Gastroesophageal sphincter (tissue), 4 donors: ENCODE measurements at places on chromosomes 16 and 17.
A peak's percentile ranks its signal among the peaks of the same experiment; 100 is the strongest.

DNA sequence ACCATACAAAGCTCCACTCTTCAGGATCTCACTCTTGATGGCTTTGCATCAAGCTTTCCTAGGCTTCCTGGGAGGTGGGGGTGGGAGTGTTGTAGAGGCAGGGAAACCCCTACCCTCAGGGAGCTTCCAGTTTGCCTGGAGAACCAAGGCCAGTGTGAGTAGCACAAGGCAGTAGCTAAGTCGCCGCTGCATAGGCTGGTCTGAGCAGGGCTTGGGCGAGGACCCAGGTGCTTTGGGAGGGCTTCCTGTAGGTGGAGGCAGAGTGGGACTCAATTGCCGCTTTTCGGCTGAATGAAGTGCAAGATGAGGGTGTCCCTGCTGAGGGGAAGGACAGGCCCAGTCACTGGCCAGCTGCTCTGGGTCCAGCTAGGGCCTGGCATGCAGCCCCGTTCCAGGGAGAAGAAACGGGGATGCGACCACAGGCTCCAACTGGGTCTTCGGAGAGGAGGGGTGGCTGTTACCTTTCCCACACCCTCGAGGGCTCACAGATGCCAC is 3.9 kb downstream of the CD79B start:
- no peak for ATAC-seq

DNA sequence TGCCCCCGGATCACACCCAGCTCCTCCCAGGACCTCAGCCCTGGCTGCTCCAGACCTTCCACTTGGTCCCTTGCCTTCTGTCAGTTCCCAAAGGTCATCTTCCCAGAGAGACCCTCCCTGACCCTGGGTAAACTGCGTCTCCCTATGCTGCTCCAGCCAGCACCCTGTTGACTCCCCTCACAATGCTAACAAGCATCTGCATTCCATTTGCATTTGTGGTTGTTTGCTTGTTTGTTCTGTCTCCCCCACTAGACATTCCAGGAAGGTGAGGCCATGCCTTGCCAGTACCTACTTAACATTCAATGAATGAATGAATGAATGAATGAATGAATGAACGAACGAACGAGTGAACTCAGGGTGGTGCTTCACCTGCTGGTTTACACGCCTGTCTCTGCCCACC is 171.2 kb downstream of the WSCD1 start:
- no peak for ATAC-seq

DNA sequence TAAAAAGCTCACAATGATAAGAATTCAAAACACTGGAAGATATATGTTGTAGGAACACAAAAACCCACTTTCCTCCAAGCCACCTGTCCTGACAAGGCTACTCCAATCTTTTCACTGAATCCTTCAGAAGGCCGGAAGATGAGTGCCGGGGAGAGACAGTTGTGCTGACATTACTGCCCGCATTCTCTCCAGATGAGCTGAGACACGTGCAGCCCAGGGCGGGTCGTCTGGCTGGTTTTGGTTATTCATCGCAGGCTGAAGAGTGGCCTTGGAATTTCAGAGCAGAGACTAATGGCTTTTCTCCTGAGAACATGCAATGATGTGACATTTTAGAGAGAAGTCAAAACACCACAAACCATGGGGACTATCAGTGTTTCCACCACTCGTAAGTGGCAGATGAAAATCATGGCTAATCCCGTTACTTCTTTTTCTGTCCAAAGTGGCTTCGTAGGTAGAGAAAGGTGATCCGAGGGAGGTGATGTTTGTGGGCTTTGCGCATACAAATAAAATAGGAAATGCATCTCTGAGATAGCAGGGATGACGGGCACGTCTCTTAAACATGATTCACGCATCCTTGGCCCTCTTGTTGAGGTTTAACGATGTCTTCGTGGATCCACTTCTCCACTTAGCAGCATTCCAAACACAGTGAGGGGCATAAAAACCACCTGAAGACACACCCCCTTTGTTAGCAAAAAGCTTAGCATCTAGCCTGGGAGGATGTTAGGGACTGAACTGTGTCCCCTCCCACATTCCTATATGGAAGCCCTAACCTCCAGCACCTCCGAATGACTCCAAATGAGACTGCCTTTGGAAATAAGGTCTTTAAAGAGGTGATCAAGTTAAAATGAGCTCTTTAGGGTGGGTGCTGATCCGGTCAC is 134.0 kb downstream of the IRX3 start:
- ATAC-seq: no peak

DNA sequence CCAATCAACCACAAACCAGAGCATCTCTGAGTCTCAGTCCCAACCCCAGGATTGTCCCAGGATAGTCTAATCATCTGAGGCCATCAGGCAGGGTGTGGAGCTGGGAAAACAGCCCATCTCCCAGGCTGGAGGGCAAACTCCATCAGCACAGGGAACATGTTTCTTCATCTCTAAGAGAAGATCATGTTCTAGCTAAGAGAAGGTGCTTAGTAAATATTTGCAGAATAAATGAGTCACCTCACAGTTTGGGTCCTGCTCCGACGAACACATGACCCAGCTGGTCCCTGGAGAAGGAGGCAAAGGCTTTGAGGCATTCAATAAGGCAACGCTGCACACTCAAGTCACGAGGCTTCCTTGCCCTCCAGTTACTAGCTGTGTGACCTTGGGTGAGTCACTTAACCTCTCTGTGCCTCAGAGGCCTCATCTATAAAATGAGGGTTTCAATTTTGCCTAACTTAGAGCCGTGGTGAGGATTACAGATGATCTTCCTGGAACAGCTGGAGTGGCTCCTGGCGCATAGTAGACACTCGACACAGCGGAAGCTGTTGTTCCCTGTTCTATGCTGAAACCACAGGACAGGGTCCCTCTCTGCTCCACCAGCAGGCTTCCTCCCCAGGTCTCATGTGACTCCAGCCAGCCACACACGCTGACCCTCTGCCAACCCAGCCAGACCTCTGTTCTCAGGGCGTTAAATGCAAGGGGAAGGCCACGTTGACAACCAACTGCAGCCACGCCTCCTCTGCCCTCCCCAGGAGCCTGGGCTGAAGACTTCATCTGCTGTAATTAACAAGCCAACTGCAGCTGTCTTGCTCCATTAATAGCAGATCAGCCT is 10.3 kb upstream of the RPL38 start:
- ATAC-seq: peak; percentile 77

DNA sequence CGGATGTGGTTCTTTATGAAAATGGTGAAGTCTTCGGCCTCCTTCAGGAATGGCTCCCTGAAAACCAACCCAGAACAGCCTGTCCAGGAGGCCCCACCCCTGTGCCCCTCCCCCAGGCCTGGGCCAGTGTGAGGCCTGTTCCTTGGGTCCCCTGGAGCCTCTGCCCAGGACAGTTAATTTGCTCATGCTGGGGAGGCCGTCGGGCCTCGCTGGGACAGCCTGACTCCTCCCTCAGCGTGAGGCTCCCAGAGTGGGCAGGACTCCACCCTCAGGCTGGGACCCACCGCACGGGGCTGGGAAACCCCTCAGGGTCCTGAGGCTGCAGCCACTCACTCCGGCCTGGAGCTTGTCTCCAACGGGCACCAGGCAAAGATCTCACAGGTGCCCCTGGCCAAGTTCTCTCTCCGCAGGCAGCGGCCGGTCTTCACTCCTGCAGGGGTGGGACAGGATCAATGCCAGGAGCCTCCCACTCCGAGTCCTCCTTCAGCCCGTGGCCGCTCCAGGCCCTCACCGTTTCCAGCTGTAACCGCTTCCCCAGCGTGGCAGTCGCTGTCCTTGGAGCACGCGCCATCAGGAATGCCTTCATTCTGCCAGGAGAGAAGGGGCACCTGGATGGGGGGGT is 5.8 kb downstream of the P2RX5 start:
- no peak for ATAC-seq
